ENCODE measurements at places on chromosomes 7 and 10. TPM values are rescaled to one million over a fixed set of nuclear protein-coding genes. Genes with fewer than 3 reads are reported as not detected.

GRCh38 chr10:117087521-117087920 is 50.5 kb downstream of the VAX1 start:
- peaks cover 38% of the 10 kb centered on the region for H3K27me3 ChIP-seq
- no peak for DNase-seq
- no peaks in the 10 kb centered on the region for H3K36me3 ChIP-seq
- no peak overlapping the region for H3K27ac ChIP-seq

DNA sequence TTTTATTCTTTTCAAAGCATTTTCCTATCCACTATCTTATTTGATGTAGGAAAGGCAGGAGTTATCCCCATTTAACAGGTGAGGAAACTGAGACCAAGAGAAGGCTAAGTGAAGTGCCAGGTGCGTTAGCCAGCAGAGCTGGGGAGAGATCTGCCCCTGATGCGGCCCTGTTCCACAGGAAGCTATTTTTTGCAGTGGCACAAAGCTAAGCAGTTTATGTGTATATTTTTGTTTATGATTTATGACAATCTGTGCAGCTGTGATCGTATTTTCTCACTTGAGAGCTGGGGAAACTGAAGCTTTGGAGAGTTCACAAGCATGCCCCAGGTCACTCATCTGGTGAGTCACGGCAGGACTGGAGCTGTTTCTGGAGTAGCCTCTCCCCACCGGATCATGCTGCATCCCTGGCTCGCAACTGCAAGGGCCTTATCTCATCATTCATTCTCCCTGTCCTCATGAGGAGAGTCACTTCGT is 38.8 kb downstream of the SLC29A3 start:
- H3K36me3 ChIP-seq = no peaks in the 10 kb centered on the region
- H3K27ac ChIP-seq = no peak overlapping the region
- no peak for DNase-seq
- H3K4me3 ChIP-seq = no peak overlapping the region

GRCh38 chr10:13953371-13953770 is 366.6 kb downstream of the PRPF18 start:
- H3K27ac ChIP-seq = no peak overlapping the region
- H3K4me3 ChIP-seq = no peak overlapping the region
- no peak for DNase-seq

- H3K27ac ChIP-seq = no peak overlapping the region
- peaks cover 18% of the 10 kb centered on the region for H3K4me1 ChIP-seq
- H3K36me3 ChIP-seq = no peaks in the 10 kb centered on the region
Observed at GRCh38 chr7:42095791-42096190, 141.2 kb downstream of the GLI3 start.

DNA sequence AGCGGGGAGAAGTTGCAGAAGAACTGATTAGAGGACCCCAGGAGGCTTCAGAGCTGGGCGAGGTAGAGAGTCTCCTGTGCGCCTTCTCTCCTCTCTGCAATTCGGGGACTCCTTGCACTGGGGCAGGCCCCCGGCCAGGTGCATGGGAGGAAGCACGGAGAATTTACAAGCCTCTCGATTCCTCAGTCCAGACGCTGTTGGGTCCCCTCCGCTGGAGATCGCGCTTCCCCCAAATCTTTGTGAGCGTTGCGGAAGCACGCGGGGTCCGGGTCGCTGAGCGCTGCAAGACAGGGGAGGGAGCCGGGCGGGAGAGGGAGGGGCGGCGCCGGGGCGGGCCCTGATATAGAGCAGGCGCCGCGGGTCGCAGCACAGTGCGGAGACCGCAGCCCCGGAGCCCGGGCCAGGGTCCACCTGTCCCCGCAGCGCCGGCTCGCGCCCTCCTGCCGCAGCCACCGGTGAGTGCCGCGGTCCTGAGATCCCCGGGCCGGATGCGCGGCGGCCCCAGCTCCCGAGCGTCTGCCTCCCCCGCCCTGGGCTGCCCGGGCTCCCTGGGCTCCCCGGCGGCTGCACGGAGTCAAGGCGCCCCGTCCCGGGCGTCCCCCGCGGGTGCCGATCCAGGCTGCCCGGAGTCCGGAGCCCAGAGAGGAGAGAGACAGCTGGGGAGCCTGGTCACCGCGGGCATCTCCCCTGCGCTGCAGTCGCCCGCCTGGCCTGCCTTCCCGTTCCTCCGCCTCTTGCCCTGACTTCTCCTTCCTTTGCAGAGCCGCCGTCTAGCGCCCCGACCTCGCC is at the start of gene PLAU:
PLAU (plus strand) TSS at position 369 of the 789 bp plus-strand sequence. CDS start 424 bp downstream, outside the sequence.
- no peaks in the 10 kb centered on the region for H3K36me3 ChIP-seq
- DNase-seq = peak; percentile 85
- H3K4me1 ChIP-seq = peaks cover 12% of the 10 kb centered on the region
- peak within 1 kb of the TSS; percentile 79 for H3K4me3 ChIP-seq

- DNase-seq = no peak
- H3K4me1 ChIP-seq = no peaks in the 10 kb centered on the region
- no peak overlapping the region for H3K27ac ChIP-seq
Observed at GRCh38 chr7:149473251-149473650, 12.4 kb upstream of the ZNF777 start.

GRCh38 chr10:43294241-43294658 is 27.4 kb upstream of the RASGEF1A start:
- no peaks in the 10 kb centered on the region for H3K4me1 ChIP-seq
- no peaks in the 10 kb centered on the region for H3K36me3 ChIP-seq
- H3K27me3 ChIP-seq = no peaks in the 10 kb centered on the region
- H3K27ac ChIP-seq = no peak overlapping the region
- DNase-seq = no peak
- no peak overlapping the region for H3K4me3 ChIP-seq

DNA sequence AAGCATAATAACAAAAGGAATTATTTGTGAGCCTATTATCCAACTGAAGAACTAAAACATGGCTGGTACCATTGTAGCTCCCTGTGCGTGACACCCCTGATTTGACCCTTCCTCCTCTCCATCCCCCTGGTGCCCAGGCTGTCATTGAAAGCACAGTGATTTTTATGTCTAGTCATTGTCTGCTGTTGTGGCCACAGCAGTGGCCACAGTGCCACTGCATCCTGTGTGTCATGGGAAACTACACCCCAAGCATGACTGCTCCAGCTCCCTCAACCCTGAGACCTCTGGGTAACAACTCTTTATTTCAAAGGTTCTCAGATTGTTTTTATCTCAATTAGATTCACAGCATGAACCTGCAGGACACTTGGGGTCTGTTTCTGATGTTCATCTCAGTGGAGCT is 52.0 kb downstream of the ERLIN1 start:
- H3K4me3 ChIP-seq = no peak overlapping the region
- no peaks in the 10 kb centered on the region for H3K36me3 ChIP-seq

- no peak overlapping the region for H3K27ac ChIP-seq
Observed at GRCh38 chr10:22912763-22913384, 15.0 kb upstream of the ARMC3 start.

GRCh38 chr7:114214466-114214865 is 200.1 kb upstream of the FOXP2 start:
- H3K4me1 ChIP-seq = no peaks in the 10 kb centered on the region
- H3K36me3 ChIP-seq = no peaks in the 10 kb centered on the region
- no peak overlapping the region for H3K4me3 ChIP-seq
- H3K27ac ChIP-seq = no peak overlapping the region

GRCh38 chr10:91635401-91636400 is 2.8 kb upstream of the PPP1R3C start:
- H3K36me3 ChIP-seq = no peaks in the 10 kb centered on the region
- H3K27me3 ChIP-seq = peaks cover 30% of the 10 kb centered on the region
- DNase-seq = peak; percentile 70
- no peaks in the 10 kb centered on the region for H3K4me1 ChIP-seq

- H3K27ac ChIP-seq = no peak overlapping the region
- peaks cover 3% of the 10 kb centered on the region for H3K36me3 ChIP-seq
- no peaks in the 10 kb centered on the region for H3K27me3 ChIP-seq
Observed at GRCh38 chr7:8092140-8092539, 123.5 kb downstream of the GLCCI1 start.

DNA sequence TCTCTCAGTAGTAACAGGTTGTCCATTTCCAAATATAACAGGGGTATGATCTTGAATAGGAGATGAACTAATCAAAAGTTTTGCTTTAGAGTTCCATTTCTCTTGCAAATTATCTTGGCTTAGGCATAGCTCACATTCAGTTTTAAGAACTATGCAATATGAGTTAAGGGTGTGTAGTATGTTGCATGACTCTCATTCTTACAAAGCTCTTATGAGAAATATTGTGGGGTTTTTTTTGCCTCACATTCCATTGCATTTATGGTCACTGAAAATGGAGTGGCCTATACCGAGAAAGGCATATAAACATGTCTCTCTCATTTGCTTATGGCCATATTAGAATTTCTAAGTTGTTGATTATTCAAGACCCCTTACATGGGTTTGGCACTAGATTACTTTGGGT is 48.5 kb upstream of the LAMB1 start:
- H3K4me3 ChIP-seq = no peak overlapping the region
- no peaks in the 10 kb centered on the region for H3K4me1 ChIP-seq
- H3K27ac ChIP-seq = no peak overlapping the region
- no peaks in the 10 kb centered on the region for H3K27me3 ChIP-seq
- no peaks in the 10 kb centered on the region for H3K36me3 ChIP-seq

GRCh38 chr10:126140746-126141273 is 244.4 kb downstream of the FANK1 start:
- no peak overlapping the region for H3K27ac ChIP-seq
- no peak overlapping the region for H3K4me3 ChIP-seq
- H3K4me1 ChIP-seq = peaks cover 10% of the 10 kb centered on the region
- DNase-seq = no peak

DNA sequence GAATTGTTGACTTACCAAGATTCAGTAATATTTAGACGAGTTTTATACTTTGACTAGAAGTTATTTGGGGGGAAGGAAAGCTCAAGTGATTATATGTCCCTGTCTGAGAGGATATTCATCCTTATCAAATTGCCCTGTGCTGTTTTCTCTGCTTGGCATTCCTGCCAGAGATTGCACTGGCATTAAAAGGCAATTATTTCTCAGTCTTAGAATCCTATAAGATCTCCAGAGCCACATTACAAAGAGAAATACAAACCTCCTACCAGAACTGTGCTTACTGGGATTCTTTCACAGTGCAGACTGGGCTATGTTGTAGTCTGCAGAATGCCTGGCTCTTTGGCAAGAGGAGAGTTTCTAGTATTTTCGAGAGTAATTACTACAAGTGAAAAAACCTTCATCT is 342.4 kb downstream of the HGF start:
- no peak for DNase-seq
- H3K27me3 ChIP-seq = no peaks in the 10 kb centered on the region
- no peak overlapping the region for H3K27ac ChIP-seq
- no peak overlapping the region for H3K4me3 ChIP-seq
- H3K4me1 ChIP-seq = no peaks in the 10 kb centered on the region

DNA sequence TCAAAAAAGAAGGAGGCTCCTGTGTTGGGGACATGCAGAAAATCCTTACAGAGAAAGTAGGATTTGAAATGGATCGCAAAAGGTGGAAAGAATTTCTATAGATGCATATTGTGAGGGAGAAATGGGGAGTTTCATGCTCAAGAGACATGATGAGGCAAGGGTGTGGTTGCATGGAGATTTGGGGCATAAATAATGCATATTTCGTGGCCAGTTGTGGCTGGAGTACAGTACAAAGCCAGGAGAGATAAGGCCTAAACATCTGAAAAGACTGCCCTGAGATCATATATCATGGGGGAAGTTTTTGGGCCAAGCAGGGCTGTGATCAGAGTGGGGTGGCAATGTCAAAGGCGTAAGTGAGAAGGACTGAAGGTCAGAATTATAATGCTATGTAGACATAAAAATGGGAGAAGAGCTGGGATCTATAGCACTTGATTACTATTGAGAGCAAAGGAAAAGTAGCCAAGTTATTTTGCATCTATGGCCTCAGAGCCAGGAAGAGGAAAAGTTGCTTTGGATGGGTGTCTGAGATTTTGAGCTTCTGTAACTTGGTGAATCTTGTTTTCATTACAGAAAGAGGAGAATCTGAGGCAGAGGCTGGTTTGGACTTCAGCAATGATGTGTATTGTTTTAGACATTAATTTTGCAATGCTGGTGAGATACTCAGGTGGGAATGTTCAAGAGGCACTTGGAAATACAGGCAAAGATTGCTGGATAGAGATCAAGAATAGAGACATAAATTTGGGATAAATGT is 166.6 kb downstream of the INHBA start:
- no peaks in the 10 kb centered on the region for H3K36me3 ChIP-seq
- H3K27me3 ChIP-seq = no peaks in the 10 kb centered on the region
- H3K4me1 ChIP-seq = peaks cover 7% of the 10 kb centered on the region
- DNase-seq = no peak

DNA sequence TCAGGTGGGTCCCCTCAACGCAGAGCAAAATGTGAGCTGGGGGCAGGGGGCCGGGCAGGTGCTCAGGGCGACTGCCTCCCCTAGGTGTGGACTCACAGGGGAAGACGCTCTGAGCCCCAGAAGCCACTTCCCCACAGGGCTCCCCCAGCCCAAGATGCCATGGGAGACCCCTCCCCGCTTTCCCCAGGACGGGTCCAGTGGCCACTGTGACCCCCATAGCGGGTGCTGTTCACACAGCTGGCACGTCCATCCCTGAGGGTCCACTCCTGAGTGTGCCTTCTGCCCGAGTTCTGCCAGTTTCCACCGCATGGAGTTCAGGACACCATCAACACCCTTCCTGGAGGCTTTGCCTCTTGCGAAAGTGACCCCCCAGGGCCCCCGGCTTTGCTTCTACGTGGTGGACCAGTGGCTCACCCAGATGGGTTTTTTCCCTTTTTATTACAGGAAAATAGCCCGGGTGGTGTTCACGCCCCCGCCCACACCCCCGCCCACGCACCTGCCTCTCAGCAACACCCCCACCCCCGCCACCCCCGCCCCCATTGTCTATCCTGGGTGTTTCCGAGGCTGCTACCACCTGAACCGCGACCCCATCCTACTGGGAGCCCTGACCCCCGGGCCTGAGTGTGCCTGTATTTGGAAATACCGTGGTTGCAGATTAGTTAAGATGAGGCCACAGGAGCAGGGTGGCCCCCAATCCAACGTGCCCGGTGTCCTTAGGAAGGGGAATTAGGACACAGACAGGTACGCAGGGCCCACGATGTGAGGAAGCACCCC is 32.0 kb downstream of the ADAP1 start:
- no peak for DNase-seq
- no peaks in the 10 kb centered on the region for H3K36me3 ChIP-seq
- H3K27ac ChIP-seq = no peak overlapping the region
- H3K27me3 ChIP-seq = no peaks in the 10 kb centered on the region
- H3K4me3 ChIP-seq = no peak overlapping the region

GRCh38 chr7:134290286-134290685 is 26.4 kb downstream of the SLC35B4 start:
- no peak overlapping the region for H3K4me3 ChIP-seq
- no peak for DNase-seq
- no peaks in the 10 kb centered on the region for H3K27me3 ChIP-seq
- peaks cover 11% of the 10 kb centered on the region for H3K4me1 ChIP-seq
- no peak overlapping the region for H3K27ac ChIP-seq
- no peaks in the 10 kb centered on the region for H3K36me3 ChIP-seq

- H3K36me3 ChIP-seq = peaks cover 3% of the 10 kb centered on the region
- H3K27me3 ChIP-seq = no peaks in the 10 kb centered on the region
- no peaks in the 10 kb centered on the region for H3K4me1 ChIP-seq
- no peak overlapping the region for H3K27ac ChIP-seq
- H3K4me3 ChIP-seq = no peak overlapping the region
Observed at GRCh38 chr7:138900035-138900828, 81.0 kb downstream of the KIAA1549 start.

OR9A2 gene
- not detected for total RNA-seq

CTTNBP2 gene
- total RNA-seq = 17.4 TPM

SFXN4 gene
- 16.7 TPM for total RNA-seq

OPN4 gene
- not detected for total RNA-seq

PNLIPRP3 gene
- not detected for total RNA-seq

CNTNAP2 gene
- 110 TPM for total RNA-seq

PDK4 gene
- not detected for total RNA-seq

TAS2R41 gene
- not detected for total RNA-seq

Data from neural progenitor cell (in vitro differentiated cells).